ENCODE measurements at places on chromosomes 12 and 14.
A peak's percentile ranks its signal among the peaks of the same experiment; 100 is the strongest.

GRCh38 chr14:36785511-36785910 is 123.9 kb downstream of the PAX9 start:
- DNase-seq: no peak

GRCh38 chr12:131452444-131452860 is 258.4 kb upstream of the SFSWAP start:
- no peak for DNase-seq

- DNase-seq: no peak
These were observed 5.2 kb downstream of the KRT86 start for GRCh38 chr12:52279422-52280318.

GRCh38 chr12:45669093-45669492 is 60.4 kb upstream of the ARID2 start:
- no peak for DNase-seq

DNA sequence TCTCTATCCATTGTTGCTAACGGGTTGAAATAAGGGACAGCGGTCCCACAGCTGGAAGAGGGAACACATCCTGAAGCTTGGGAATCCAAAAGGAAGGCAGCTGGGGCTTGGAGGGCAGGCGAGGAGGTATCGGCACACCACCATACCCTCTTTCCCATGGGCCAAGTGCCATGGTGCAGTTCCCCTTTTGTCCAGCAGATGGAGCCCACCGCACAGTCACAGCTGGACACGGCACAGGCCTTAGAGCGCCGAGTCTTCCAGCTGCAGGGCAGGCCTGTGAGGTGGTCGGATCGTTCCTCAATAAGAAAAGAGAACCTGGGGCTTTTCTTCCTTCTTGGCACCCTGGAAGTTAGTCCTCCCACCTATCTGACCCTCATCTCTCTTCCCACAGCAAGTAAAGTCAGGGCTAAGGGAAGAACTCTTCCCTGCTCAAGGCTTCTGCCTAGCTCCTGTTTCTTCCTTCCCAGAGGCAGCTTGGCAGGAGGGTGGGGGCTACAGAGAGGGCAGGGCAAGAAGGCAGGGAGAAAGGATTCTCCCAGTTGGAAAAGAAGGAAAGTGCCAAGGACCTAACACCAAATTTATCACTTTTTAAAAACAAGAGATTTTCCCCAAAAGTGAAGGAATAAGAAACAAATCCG is 8.6 kb downstream of the PPP1R1A start:
- peak; percentile 68 for DNase-seq

DNA sequence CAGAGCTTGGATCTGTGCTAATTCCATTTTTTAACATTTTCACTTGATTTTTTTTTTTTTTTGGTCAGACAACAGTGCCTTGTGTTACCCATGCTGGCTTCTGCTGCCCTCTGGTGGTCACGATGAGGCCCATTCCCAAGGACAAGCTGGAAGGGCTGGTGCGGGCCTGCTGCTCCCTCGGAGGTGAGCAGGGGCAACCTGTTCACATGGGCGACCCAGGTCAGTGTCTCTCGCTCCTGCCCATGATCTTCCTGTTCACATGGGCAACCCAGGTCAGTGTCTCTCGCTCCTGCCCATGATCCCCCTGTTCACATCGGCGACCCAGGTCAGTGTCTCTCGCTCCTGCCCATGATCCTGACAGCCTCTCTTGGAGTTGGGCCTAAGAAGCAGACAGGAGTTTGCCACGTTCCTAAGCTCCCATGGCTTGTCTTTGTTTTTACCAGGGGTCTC is 59.4 kb downstream of the DGLUCY start:
- peak; percentile 62 for DNase-seq

DNA sequence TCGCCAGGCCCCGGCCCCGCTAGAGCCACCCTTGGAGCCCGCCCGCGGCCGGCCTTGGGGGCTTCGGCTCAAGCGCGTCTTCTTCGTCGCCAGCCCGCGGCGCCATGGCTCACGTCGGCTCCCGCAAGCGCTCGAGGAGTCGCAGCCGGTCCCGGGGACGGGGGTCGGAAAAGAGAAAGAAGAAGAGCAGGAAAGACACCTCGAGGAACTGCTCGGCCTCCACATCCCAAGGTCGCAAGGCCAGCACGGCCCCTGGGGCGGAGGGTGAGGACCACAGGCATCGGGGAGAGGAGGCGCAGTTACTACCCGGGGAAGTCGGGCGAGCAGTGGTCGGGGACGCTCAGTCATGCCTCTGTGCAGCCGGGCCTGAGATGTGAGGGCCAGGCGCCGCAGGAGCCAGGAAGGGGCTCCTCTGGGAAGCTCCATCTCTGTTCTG is 573 bp downstream of the ARL6IP4 start:
- DNase-seq: no peak

DNA sequence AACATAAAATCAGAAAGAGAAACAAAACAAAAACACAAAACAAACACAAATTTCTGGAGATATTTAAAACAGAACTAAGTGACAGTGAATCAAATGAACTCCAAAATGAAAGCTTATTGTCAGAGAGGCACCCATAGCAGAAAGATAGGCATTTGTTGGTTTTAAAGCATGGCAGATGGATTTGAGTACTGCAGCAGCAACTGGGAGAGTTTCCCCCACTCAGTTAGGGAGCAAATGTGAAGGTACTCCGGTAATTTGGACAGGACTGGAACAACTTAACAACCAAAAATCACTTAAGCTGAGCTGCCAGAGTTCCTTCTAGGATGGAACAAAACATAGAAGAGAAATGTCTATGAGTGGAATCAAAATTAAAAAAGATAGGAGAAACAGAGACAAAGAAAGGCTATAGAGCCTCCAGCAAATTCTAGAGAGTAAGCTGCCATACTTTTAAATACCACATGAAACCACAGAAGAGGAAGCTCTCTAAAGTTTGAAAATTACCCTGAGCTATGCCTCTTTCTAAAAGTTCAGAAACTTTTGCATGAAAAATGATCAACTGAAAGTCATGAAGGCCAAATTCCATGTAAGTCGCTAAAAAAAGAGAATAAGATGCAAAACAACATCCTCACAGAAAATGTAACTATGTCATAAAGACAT is 1248.3 kb upstream of the USP15 start:
- DNase-seq: no peak

- DNase-seq: peak; percentile 43
These were observed 2.1 kb downstream of the MYL6 start for GRCh38 chr12:56160193-56160763.

- no peak for DNase-seq
These were observed 208.0 kb upstream of the DIO2 start for GRCh38 chr14:80419345-80419744.

- DNase-seq: no peak
These were observed 50.3 kb upstream of the PCED1B start for GRCh38 chr12:47028981-47029708.

GRCh38 chr12:79673354-79673753 is 17.4 kb downstream of the PAWR start:
- no peak for DNase-seq

Data from stimulated activated CD8-positive, alpha-beta memory T cell treated with anti-CD3 and anti-CD28 coated beads, Interleukin-12 subunit alpha, Interleukin-12 subunit beta, amount 100 ng/mL, for 1 hour (primary cell).